ENCODE measurements at places on chromosomes 12 and 14.

DNA sequence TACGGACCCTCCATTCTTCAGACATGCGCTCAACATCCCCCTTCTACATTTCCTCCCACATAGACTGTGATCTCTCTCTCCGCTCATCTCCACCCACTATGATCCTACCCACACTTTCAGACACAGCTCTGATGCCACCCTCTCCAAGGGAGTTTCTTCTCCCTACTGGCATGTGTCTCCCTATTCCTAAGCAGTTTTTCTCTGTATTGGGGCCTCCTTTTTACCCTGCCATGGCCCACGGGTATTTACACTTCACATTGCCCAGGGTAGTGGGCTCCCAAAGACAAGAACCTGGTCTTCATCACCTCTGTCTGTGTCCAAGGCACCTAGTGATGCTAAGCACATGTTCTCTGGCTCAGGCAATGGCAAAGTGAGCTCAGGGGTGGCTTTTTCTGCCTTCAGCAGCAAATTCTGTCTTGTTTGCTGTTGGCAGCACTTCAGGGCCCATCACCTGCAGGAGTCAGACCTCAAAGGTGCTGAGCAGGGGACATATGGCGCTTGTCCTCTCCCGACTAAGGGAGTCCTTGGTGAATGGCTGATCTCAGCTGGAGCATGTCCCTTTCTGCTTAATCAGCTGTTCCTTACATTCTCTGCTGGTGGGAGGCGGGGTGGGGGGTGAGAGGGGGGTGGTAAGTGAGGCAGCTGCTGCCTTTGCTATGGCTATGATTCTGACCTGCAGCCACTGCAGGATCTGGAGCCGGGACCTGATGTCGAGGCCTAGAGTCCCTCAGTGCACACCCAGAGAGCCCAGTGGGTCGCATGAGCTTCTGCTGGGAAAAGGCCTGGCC is 256.8 kb downstream of the PCNX1 start:
- no peak for DNase-seq

DNA sequence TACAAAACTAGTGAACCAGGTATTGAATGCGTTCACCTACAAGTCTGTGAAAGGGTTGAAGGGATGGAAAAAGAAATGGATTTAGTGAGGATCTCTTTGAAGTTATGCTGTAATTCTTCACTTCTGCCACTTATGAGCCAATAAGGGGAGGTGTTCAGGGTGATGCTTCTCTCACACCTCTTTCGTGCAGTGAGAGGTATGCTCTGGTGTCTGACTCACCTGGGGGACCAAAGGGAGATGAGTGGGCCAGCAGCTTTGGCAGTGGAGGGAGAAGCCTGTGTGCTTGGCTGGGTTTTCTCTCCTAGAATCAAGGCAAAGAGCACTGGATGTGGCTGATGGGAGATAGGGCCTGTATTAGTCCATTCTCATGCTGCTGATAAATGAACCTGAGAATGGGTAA is 45.4 kb downstream of the E2F7 start:
- no peak for DNase-seq

- DNase-seq: no peak
These were observed 2.8 kb downstream of the CFAP73 start for GRCh38 chr12:113152196-113152834.

- DNase-seq: no peak
These were observed 23.3 kb upstream of the RPH3A start for GRCh38 chr12:112768278-112768677.

GRCh38 chr12:52260361-52261207 is 13.9 kb upstream of the KRT86 start:
- no peak for DNase-seq
